Omental fat pad (tissue), 4 donors: ENCODE measurements at places on chromosomes 13 and 19.

- DNase-seq: no peak
Measured at GRCh38 chr19:3507371-3508120, 1.4 kb downstream of the FZR1 start.

GRCh38 chr13:98374750-98375149 is 197.7 kb upstream of the RNF113B start:
- no peak for DNase-seq

- no peak for DNase-seq
Measured at GRCh38 chr19:55172741-55173140, 6.3 kb upstream of the DNAAF3 start.

DNA sequence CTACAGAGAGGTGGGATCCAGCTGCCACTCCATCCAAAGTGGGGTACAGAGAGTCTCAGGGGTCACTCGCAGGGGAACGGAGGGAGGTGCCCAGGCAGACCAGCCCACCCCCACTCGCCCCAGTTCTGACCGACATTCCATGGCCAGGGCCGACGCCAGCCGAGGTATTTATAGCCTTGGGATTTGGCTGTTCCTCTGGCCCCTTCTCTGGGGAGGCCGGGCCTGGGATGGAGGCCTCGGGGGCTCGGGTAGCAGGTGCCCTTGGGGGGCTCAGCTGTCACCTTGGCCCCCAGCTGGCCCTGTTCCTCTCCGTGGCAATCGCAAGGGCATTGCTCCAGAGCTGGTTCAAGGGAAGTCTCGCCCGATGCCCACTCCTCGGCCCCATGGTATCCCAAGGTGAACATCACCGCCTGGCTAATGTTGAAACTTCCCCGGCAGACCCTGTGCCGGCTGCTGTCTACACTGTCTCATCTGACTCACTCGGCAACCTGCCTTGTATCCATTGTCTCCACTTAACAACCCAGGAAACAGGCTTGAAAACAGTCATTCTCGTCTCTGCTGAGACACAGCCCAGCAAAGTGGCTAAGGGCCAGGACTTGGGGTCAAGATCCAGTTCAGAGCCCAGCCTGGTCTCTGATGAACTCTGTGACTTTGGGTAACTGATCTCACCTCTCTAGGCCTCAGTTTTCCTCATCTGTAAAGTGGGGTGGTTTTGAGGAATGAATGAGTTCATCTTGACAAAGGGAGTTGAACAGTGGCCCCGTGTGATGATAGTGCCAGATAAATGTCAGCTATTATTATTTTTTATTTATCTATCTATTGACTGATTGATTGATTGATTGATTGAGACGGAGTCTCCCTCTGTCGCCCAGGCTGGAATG is 9.7 kb downstream of the PRKACA start:
- no peak for DNase-seq
